ENCODE measurements at places on chromosomes 1 and 21.

- peak; percentile 25 for DNase-seq
Observed at GRCh38 chr1:54884135-54884586, 2.8 kb downstream of the DHCR24 start.

DNA sequence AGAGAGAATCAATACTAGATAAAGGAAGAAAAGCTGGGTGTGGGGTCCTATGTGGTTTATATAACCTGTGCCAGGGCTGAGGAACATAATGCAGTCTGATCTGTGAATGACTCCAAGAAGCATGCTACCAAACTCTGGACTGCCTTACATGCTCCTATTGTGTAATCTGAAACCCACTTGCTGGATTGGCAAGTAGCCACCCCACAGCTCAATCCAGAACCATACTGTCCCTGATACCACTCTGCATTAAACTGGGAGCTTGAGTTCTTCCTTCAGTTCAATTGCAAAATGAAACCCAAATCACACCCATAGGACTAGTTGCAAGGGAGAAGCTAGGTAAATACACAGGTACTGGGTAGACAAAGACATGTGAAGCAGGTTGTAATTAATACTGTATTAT is 115.4 kb upstream of the NEGR1 start:
- peak; percentile 77 for DNase-seq

DNA sequence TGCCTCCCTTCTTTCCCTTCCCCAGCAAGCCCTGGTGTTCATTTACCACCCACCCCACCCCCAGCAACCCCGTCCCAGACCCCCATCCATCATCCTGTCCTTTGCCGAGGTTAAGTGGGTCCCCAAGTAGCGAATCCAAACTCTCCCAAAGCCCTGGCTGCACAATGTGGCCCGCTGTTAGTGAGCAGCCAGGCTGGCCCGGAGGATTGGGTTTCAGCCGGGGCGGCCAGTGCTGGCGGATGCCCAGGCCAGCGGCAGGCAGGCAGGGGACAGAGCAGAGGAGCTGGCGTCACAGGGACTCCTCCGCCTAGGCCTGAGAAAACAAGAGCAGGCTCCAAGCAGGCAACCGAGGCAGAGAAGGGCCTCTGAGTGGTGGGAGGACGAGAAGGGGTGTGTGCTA is 61.4 kb downstream of the EPHB2 start:
- no peak for DNase-seq

DNA sequence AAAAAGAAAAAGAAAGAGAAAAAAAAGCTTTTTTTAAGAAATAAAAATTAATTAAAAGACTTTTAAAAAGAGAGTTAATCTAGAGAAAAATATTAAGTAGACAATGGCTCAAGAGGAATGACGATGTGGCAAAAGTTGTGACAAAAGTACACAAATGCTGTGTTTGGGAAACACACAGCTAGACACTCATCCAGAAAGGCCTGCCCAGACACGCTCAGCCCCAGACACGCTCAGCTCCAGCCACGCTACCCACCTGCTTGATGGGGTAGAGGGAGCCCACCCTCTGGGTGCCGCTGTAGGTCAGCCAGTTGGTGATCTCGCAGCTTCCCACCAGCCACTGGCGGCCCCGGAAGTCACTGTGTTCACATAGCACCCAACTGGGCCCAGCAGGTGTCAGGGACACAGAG is 10.2 kb downstream of the CD52 start:
- DNase-seq: no peak

- DNase-seq: no peak
Observed at GRCh38 chr1:42847721-42848460, 1.5 kb downstream of the ZNF691 start.
